ENCODE measurements at places on chromosomes 16 and 17.
A peak's percentile ranks its signal among the peaks of the same experiment; 100 is the strongest.

DNA sequence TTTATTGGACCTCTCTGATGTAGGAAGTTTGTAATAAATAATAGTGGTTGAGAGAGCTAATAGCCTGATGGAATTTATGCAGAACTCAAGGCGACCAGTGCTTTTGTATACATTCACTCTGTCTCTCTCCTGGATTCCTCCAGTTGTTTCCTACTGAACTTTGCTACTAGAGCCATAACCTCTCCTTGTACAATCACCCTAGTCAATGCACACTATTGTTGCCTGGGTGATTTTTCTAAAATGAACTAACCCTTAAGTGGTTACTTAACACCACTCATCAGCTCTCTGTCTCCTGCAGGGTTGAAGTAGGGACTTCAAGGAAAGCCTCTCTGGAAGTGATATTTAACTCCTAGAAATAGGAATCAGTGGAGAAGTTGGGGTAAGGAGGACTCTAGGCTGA lies 9.7 kb downstream of the PHKB start:
- no peak for DNase-seq

DNA sequence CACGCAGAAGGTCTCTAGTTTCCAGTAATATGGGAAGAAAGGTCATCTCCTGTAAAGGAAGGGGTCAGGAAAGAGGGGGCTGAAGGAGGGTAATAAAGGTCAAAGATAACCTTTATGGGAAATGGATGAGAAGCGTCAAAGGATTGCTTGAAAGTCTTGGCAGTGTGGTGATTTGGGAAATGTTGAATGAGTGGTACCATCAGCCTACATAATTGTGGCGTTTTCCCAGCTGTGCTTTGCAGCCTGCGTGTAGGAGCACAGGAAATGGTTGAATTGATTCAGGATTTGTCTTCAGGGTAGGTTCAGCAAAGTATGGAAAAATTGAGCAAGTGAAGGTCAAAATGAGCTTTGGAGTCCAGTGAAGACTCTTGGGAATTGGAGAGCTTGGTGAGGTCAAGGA lies 115.8 kb upstream of the NOL11 start:
- no peak for DNase-seq

DNA sequence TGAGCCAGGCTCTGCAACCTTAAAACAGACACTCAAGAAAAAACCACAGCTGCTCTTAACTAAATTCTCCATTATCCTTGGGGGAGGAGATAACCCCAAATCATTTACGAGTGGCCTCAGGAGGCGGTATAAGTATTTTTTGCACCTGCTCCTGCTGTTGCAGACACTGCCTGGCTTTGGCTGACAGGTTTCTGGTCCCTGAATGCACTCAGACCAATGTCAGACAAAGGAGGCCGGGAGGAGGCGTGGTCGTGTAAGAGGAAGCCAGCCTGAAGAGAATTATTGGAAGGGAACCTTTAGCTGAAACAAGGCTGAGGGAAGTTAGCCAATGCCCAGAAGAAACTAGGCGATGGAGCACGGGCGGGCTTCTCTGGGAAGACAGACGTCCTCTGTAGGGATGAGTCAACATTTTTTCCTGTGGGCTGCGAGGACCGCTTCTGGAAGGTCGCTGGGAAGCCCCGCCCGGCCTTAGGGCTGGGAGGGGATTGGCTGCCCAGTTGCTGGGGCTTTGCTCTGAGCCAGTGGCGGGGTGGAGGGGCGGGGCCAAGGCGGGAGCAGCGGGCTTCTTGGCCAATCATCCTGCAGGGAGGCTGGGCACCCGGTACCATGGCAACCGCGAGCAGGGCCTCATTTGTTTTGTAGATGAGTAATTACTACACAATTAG lies 82.3 kb downstream of the CCDC182 start:
- peak; percentile 37 for DNase-seq

- DNase-seq, result peak; percentile 34
These were observed at the start of gene PPM1E for GRCh38 chr17:58755577-58756245. Gene PPM1E, plus strand, starts transcription at chr17:58755854.
